Mesothelial cell of epicardium (in vitro differentiated cells): ENCODE measurements at places on chromosomes 16 and 17.

DNA sequence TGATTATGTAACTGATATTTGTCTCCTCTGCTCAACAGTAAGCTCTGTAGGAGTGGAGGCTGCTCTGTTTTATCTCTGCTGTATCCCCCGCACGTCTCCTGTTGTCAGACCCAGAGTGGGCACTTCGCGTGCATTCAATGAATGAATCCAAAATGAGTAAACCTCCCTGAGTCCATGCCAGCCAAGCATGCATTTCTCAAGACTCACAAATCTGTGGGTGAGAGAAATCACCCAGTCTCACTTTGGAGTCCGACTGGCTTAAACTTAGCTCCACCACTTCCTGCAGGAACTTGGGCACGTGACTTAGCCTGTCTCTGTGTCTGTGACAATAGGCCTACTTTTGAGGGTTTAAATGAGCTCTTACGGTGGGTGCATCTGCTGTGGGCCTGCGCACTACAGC, 3.7 kb downstream of the PNPO start:
- no peak for DNase-seq
- no peaks in the 10 kb centered on the region for H3K36me3 ChIP-seq
- no peak overlapping the region for H3K4me3 ChIP-seq
- H3K27ac ChIP-seq, result no peak overlapping the region
- H3K4me1 ChIP-seq, result peaks cover 23% of the 10 kb centered on the region

DNA sequence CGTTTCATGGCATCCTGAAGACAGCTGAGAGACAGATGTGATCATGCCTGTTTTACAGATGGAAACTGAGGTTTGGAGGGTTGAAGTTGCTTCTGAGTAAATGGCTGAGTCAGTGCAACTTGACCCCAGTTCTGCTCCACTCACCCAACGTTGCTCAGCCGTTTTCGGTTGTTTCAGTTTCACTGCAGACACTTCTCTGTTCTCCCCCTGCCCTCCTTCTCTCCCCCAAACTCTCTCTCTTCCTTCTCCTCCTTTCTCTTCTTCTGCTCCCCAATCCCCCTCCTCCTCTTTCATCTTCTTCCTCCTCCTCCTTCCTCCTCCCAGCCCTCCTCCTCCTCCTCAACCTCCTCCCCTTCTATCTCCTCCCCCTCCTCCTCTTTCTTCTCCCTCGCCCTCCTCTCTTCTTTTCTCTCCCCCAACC, 9.4 kb upstream of the CEP20 start:
- H3K27ac ChIP-seq, result no peak overlapping the region
- H3K4me3 ChIP-seq, result no peak overlapping the region
- peaks cover 5% of the 10 kb centered on the region for H3K27me3 ChIP-seq
- no peaks in the 10 kb centered on the region for H3K36me3 ChIP-seq
- no peak for DNase-seq

GRCh38 chr16:67897231-67897630, 4.2 kb downstream of the PSKH1 start:
- no peak overlapping the region for H3K27ac ChIP-seq
- peaks cover 17% of the 10 kb centered on the region for H3K4me1 ChIP-seq
- no peak overlapping the region for H3K4me3 ChIP-seq
- H3K36me3 ChIP-seq, result peaks cover 3% of the 10 kb centered on the region
- H3K27me3 ChIP-seq, result no peaks in the 10 kb centered on the region

GRCh38 chr17:19677736-19678379, 29.3 kb downstream of the ALDH3A2 start:
- H3K27ac ChIP-seq, result no peak overlapping the region
- no peak for DNase-seq
- no peak overlapping the region for H3K4me3 ChIP-seq
- peaks cover 3% of the 10 kb centered on the region for H3K4me1 ChIP-seq

GRCh38 chr17:8755590-8756255, 2.6 kb downstream of the SPDYE4 start:
- H3K36me3 ChIP-seq, result no peaks in the 10 kb centered on the region
- no peak overlapping the region for H3K27ac ChIP-seq
- H3K4me1 ChIP-seq, result no peaks in the 10 kb centered on the region
- H3K4me3 ChIP-seq, result no peak overlapping the region
- peaks cover 21% of the 10 kb centered on the region for H3K27me3 ChIP-seq

- H3K4me1 ChIP-seq, result peaks cover 17% of the 10 kb centered on the region
- H3K27ac ChIP-seq, result peak overlapping the region; percentile 95
- DNase-seq, result no peak
- peaks cover 10% of the 10 kb centered on the region for H3K36me3 ChIP-seq
These were observed 963 bp downstream of the ALG1 start for GRCh38 chr16:5072334-5073278.

DNA sequence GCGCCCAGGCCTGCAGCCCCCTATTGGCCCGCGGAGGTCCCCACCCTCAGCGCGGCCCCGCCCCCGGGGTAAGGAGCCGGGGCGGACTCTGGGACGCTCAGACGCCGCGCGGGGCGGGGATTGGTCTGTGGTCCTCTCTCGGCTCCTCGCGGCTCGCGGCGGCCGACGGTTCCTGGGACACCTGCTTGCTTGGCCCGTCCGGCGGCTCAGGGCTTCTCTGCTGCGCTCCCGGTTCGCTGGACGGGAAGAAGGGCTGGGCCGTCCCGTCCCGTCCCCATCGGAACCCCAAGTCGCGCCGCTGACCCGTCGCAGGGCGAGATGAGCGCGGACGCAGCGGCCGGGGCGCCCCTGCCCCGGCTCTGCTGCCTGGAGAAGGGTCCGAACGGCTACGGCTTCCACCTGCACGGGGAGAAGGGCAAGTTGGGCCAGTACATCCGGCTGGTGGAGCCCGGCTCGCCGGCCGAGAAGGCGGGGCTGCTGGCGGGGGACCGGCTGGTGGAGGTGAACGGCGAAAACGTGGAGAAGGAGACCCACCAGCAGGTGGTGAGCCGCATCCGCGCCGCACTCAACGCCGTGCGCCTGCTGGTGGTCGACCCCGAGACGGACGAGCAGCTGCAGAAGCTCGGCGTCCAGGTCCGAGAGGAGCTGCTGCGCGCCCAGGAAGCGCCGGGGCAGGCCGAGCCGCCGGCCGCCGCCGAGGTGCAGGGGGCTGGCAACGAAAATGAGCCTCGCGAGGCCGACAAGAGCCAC, at the start of gene NHERF1:
Gene NHERF1, plus strand, starts transcription at position 100 of the 750 bp plus-strand sequence. Its CDS starts 219 bp downstream, at position 319.
- DNase-seq, result peak; percentile 92
- H3K27me3 ChIP-seq, result no peaks in the 10 kb centered on the region
- H3K4me1 ChIP-seq, result peaks cover 37% of the 10 kb centered on the region
- peak within 1 kb of the TSS; percentile 76 for H3K4me3 ChIP-seq

DNA sequence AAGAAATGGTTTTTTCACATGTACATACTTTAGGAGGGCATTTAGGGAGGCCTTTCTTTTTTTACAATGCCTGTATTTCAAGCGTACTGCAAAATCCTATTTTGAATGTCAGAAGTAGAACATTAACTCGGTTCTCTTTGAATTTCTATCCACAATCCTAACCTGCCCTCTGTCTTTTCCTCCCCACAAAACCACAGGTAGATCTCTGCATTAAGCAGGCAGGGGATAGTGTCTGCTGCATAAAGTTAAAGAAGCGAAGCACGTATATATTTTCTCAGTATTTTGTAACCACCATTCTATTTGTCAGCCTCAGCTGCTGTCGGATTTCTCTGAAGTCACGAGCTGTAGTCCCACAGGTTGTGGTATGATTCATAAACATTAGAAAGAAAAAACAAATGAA, 137.5 kb downstream of the SHISA6 start:
- no peaks in the 10 kb centered on the region for H3K4me1 ChIP-seq
- no peak overlapping the region for H3K4me3 ChIP-seq
- H3K27ac ChIP-seq, result no peak overlapping the region

- no peak for DNase-seq
- peaks cover 7% of the 10 kb centered on the region for H3K4me1 ChIP-seq
- H3K36me3 ChIP-seq, result peaks cover 3% of the 10 kb centered on the region
- H3K4me3 ChIP-seq, result no peak overlapping the region
- H3K27ac ChIP-seq, result no peak overlapping the region
These were observed 51.6 kb downstream of the ACTG1 start for GRCh38 chr17:81460856-81461460.

GRCh38 chr17:47620503-47621245, 29.0 kb upstream of the KPNB1 start:
- no peak overlapping the region for H3K4me3 ChIP-seq
- H3K36me3 ChIP-seq, result peaks cover 28% of the 10 kb centered on the region
- peaks cover 17% of the 10 kb centered on the region for H3K4me1 ChIP-seq
